ENCODE measurements at places on chromosomes 11 and 22.
A peak's percentile ranks its signal among the peaks of the same experiment; 100 is the strongest.

DNA sequence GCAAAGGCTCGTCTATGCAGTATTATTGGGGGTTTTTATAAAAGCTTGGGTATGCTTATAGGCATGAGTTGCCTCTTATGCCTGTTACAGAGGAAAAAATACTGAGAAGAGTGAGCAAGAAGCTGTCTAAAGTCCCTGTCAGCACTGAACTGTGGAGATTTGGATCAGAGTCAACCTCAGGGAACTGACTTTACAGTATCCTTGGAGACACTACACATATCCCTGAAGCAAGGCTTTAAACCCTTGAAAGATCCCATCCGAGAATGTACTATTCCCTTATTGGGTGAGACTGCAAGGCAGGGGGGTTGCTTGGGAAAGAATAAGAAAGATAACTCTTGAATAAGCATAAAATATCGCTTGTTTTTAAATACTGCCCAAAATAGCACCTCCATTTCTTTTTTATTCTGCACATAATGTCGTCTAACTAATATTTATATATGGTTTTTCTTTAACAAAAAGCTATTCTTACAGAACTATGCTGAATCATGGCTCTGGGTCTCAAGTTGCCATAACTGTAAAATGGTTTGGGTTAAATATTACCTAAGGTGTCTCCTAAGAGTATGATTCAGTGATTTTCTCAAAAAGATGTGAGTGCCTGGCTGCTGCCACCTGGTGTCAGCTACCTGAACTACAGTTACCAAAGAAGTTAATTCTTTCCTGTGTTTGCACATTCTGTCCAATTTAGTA lies 1062.8 kb downstream of the DLG2 start:
- no peak for DNase-seq

GRCh38 chr11:44596525-44597276 lies 31.2 kb downstream of the CD82 start:
- no peak for DNase-seq

- no peak for DNase-seq
These were observed 309.8 kb downstream of the CASP12 start for GRCh38 chr11:104588446-104588845.

DNA sequence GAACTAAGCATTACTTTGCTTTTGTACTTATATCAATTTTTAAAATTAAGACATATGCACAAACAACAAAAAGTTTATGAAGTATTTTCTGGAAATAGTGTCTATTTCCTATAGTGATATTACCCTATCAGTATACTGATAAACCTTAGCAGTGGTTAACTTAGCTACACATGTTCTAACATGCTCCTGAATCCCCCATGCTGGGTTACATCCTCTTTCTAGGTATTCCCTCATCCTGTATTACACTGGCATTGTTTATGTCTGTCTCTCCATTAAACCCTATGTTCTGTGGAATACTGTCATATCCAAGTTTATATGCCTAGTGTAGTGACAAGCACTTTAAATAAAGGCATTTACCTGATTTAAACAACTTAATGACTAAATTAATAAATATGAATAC lies 1.8 kb upstream of the FAR1 start:
- no peak for DNase-seq

- DNase-seq: no peak
These were observed 1501.4 kb downstream of the TBC1D22A start for GRCh38 chr22:48263791-48264351.

- DNase-seq: no peak
These were observed 438.5 kb upstream of the LRRC4C start for GRCh38 chr11:41897991-41898390.

DNA sequence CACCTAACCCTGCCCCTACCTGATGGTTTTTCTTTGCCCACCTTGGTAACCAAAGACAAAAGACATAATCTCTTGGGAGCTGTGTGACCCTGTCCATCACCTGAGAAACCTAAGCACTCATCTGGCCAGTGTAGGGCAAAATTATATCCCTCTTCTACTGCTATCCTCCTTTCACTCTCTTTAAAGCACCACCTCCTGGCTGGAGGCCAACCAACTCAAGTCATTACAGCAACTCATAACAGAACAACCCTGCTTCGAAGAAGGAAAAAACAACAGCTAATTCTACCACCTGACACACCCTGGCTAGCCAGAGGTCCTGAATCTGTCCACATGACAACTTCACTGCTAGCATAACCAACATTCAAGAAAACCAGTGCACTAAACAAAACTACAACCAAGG lies 45.5 kb downstream of the GAS2 start:
- DNase-seq: no peak

- DNase-seq: no peak
These were observed 10.7 kb downstream of the MYEOV start for GRCh38 chr11:69304686-69305085.

- no peak for DNase-seq
These were observed 261.7 kb downstream of the TENM4 start for GRCh38 chr11:79179087-79179486.

GRCh38 chr11:110874437-110875030 lies 162.3 kb upstream of the ARHGAP20 start:
- no peak for DNase-seq

- no peak for DNase-seq
These were observed 186.0 kb upstream of the CTSC start for GRCh38 chr11:88523386-88524071.

- no peak for DNase-seq
These were observed 823 bp upstream of the MUC15 start for GRCh38 chr11:26572770-26573402.

GRCh38 chr22:31098632-31099110 lies 8.7 kb downstream of the SELENOM start:
- no peak for DNase-seq

- DNase-seq: no peak
These were observed 27.3 kb upstream of the WNT7B start for GRCh38 chr22:46004105-46004866.

DNA sequence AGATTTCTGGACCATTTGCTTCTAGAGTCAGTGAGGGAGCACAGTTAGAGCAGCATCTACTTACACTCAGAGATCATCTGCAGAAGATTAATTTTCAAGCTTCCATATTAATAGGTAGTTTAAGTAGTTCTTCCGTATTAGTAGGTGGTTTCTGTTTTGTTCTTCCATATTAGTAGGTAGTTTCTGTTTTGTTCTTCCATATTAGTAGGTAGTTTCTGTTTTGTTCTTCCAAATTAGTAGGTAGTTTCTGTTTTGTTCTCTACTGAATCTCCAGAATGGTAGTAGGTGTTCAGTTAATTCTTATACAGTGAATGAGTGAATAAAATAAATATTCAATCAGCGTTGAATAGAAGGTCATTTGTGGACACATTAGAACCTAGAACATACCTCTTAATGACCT lies 175.7 kb downstream of the TMEM135 start:
- DNase-seq: no peak

- DNase-seq: peak; percentile 19
These were observed 97.1 kb downstream of the ME3 start for GRCh38 chr11:86575208-86575855.

Measured in T1000 (cell line).